Germinal center (tissue), 1 donor: ENCODE measurements at places on chromosomes 1 and 21.

GRCh38 chr1:13784971-13785370, 85.0 kb downstream of the PRDM2 start:
- DNase-seq, result no peak

- no peak for DNase-seq
These were observed 41.9 kb downstream of the MPZL1 start for GRCh38 chr1:167763525-167764220.

DNA sequence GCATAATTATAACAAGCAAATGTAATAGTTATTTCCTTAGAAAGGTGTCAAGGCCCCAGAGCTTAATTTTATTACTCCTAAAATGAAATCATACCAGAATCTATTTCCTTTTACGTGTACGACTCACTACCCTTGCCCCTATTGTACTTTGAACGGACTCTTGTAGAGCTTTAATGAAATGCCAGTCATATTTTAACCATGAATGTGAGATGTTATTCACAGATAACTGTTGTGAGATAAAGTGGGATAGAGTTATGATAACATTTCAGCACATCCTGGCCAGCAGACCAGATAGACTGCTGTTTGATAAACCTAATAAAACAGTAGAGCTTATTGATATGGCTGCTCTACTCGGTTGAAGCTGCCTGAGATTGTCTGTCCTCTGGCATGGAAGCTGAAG, 500.8 kb upstream of the PBX1 start:
- DNase-seq, result no peak

GRCh38 chr1:213891989-213892902, 95.5 kb upstream of the PROX1 start:
- DNase-seq, result no peak
